ENCODE measurements at places on chromosomes 4 and X. TPM values are rescaled to one million over a fixed set of nuclear protein-coding genes. Genes with fewer than 3 reads are reported as not detected.

- DNase-seq: no peak
Observed at GRCh38 chr4:125847518-125847917, 532.8 kb downstream of the FAT4 start.

- DNase-seq: no peak
Observed at GRCh38 chrX:133414406-133415275, 648 bp downstream of the GPC4 start.

- DNase-seq: peak; percentile 24
Observed at GRCh38 chrX:926070-926469, 286.4 kb downstream of the CRLF2 start.

DNA sequence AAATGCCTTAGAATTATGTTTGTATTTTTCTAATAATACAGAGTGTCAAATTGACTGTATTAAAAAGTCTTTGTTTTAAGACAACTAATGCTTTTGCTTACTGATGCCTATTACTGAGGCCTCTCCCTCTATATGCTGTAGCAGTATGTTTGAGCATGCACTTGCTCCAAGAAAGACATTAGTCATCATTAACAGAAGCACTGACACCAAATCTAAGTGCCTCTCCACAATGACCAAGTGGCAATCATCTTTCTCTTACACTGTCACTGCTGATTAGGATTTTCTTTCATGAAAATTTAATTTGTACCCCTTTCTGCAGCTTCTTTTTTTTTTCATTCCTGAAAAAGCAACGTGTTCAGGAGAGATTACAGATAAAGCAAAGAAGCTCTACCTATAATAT, 11.1 kb upstream of the MAB21L2 start:
- DNase-seq: no peak

XAGE3 gene
- not detected for total RNA-seq

SFRP2 gene
- 157 TPM for total RNA-seq
